ENCODE measurements at places on chromosomes 1 and 21.

DNA sequence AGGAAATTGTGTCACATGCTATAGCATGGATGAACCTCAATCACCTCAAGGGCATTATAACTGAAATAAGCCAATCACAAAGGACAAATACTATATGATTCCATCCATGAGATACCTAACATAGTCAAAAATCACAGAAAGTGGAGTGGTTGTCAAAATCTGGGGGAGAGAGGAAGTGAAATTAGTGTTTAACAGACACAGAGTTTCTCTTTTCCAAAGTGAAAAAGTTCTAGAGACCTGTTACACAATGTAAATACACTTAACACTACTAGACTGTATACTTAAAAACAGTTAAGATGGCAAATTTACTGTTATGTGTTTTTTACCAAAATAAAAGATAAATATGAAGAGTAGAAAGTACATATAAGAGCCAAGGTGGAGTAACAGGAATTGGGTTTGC lies 31.8 kb downstream of the ZNF644 start:
- no peak for DNase-seq

DNA sequence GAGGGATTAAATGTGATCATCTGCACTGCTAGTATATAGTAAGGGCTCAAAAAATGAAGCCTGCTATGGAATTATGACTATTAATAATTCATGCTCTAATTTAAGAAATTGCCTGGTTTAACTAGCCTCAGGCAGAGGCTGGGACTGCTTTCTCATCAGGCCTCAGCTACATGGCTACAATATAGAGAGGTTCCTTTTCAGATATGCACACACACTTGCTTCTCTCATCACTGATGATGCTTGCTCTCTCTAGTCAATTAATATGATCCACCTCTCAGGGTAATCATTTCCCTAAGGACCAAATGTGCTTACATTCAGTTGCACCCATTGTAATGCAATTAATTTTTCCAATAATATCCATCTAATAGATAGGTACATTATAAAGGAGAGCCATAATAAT lies 324.9 kb upstream of the ST6GALNAC5 start:
- DNase-seq: no peak

DNA sequence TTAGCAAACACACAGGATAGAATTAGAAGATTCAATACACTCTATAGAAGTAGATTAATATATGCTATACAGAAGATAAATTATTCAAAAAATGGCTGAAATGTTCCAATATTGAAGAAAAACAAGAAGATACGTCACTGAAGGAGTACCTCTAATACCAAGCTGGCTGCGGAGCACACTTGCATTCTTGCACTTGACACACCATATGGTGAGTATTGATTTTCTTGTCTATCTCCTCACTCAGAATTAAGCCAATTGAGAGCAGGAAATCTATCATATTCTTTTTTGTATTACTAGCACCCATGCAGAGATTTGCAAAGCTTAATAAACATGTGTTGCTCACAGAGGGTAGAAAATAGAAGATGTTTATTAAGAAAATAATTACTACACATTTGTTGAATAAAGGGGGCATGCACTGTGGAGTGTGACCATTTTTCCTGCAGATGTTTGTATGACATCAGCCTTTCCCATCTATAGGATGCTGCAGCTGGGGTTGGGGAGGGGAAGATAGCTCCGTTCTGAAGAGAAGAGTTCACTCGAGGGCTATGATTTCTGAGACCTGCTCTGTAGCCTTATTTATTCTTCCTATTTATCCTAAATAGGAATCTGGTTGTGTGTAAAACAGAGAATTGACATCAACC lies 318.1 kb downstream of the HHIPL2 start:
- no peak for DNase-seq

DNA sequence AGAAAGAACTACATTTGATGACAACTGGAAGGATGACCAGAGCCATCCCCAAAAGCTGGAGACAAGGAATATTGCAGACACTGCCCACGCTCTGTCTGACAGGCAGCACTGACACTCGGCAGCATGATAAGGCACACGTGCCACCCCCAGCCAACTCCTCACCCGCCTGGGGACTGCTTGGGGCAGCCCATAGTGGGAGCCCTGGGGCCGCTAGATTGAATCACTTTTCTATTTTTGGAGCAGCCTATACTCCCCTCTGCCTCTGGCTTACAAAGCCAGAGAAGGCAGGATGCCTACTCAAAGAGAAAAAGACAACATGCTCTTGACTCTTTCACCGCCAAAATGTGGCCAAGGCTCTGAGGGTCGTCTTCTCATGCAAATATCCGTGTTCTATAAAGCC lies 1.3 kb downstream of the SMG5 start:
- no peak for DNase-seq

GRCh38 chr1:17066361-17067068 lies 12.7 kb upstream of the SDHB start:
- no peak for DNase-seq

DNA sequence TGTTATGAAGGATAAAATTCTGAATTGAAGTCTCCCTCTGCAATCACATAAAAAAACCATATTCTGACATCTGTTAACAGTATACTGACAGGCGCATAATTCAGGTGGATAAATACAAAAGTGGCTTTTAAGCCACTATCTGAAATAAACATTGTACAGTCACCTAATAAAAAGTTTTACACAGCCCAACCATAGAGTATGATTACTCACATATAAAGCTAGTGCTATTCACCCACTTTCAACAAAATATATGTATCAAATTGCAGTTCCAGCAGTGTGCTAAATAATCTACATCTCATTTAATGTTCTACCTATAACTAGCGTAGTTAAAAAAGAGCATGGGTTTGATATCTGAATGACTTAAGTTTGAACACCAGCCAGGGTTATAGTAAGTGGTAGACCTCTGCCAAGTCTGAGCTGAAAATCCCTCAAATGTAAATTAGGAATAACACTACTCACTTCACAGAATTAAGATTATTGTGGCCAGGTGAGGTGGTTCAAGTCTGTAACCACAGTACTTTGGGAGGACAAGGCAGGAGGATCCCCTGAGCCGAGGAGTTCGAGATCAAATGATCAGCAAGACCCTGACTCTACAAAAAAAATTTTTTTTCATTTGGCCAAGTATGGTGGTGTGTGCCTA lies 3.9 kb downstream of the EGLN1 start:
- DNase-seq: no peak

- no peak for DNase-seq
Measured at GRCh38 chr1:246875041-246876026, 56.4 kb downstream of the AHCTF1 start.
